CD4-positive, alpha-beta T cell (primary cell): ENCODE measurements at places on chromosomes 2 and 18.

DNA sequence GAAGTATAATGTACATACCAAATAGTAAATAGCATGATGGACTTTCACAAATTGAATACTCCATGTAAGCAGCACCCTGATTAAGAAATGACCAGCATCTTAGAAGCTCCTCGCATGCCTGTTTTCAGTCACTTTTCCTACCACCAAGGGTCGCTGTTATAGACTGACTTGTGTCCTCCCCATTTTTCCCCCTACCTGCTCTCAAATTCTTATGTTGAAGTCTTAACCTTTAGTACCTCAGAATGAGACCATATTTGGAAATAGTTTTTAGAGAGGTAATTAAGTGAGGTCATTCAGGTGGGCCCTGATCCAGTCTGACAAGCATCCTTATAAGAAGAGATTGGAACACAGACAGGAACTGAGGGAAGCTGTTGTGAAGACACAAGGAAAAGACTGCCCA is 125.9 kb downstream of the LYPD6 start:
- no peak for DNase-seq

DNA sequence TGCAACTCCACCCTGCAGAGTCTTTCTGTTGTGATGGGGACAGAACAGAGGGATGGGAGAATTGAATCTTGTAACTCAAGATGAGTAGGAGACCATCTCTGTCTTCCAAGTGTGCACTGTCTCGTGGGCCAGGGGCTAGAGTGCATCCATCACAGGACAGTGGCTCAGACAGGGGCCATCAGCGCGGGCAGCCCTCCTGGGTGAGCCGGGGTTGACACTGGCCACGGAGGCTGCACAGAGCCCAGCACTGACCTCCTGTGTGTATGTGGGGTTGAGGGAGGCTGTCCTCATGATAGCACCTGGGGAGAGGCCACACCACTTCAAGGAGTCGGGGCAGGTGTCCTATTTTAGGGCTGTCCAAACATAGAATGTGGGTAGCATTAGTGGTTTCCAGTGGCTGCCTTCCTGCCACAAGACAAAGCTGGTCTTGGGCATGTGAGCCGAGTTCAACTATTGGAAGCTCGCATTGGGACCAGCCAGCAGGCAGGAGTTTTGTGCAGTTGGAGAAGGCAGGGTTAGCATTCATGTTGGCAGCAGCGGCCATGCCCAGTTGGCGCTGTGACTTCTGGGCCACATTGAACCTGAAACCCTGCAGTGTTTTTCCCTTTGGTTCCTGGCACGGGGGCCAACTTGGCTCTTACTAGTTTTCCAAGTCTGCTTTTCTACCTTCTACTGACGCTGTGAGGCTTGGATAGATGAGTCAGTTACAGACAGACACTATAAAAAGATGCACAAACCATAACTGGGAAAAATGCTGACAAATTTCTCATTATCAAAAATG is 45.3 kb downstream of the ACOXL start:
- DNase-seq = no peak

DNA sequence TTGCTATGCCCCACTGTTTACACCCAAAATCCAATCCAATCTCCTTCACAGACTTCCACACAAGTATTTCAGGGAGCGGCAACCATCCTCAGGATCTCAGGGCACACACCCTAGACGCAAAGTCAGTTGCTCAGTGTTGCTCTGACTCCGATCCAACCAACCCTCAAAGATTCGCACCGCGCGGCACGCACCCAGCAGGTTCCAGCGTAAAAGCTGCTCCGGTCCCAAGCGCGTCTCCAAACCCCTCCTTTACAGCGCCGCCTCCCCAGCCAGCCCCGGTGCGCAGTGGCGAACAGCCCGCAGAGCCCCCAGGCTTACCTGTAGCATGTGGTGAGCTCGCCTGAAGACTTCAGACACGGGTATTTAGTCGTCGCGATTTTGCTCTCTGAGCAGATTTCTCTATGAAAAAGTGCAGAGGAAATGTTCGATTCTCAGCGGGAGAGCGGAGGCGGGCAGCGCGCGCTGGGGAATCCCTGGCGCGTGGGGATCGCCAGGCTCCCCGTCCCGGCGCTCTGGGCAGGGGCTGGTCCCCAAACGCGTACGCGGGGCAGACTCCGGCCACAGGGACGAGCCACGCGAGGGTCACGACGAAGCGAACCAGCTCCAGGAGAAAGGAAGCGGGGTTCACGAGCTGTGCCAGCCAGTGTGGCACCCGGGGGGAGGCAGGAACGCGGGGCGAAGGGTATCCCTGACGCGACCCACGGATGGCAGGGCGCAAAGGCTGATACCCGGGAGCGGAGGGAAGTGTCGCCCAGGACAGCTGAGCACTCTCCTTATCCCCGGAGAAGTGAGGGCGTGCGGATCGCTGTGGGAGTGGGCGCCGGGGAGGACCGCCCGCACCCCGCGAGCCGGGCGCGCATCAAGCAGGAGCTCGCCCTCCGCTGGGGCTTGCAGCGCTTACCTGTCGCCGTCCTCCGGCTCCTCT is 650 bp downstream of the CCBE1 start:
- DNase-seq = no peak

DNA sequence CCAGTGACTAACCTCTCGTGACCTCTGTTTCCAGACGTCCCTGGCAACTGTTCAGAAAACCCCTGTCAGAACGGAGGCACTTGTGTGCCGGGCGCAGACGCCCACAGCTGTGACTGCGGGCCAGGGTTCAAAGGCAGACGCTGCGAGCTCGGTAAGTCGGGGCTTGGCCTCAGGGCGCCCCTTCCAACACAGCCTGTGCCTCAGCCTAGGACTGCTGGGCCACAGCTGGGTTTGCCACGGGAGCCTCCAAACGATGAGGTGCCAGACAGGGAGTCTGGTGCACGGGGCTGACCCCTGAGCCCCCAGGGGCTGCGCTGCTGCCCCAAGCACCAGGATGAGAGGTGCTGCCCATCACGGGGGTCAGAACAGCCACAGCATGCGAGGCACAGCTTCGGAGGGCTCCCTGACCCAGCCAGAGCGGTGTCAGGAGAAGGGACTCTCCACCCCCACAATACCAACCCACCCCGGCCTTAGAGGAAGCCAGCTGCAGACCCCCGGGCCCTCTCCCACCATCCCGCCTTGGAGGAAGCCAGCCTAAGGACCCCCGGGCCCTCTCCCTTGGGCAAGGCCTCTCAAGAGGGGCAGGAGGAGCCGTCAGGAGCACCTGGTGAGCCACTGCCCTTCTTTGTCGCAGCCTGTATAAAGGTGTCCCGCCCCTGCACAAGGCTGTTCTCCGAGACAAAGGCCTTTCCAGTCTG is 20.3 kb downstream of the MTERF4 start:
- no peak for DNase-seq

DNA sequence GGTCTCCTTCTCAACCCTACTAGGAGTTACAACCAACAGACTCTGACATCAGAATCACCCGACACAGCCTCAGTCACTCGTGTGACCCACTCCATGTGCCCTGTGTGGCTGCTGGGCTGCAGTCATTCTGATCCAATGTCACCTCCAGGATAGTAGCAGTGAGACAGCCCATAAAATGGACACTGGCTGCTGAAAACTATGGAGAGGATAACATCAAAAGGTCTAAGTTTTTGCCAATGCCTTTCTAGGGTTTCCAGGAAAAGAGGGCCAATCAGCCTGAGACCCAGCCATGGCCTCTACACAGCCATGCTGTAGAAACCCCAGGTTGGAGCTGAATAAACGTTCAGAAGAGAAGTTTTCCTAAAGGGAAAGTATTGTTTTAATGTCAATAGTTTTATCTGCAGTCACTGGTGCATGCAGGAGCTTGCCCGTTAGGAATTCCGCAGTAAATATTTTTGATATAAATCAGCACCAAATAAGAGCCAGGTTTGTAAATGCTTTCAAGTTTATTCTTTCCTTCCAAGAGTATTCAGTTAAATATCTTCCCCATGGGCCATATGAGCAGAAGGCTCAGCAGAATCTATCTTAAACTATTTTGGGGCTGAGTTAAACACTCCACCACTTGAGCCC is 92.2 kb upstream of the PID1 start:
- no peak for DNase-seq

GRCh38 chr18:35691625-35692024 is 110.1 kb downstream of the GALNT1 start:
- no peak for DNase-seq

GRCh38 chr2:27831279-27832050 is 58.7 kb downstream of the RBKS start:
- no peak for DNase-seq

- no peak for DNase-seq
These were observed 24.1 kb downstream of the TWIST2 start for GRCh38 chr2:238872026-238872425.

- no peak for DNase-seq
These were observed 114.9 kb downstream of the GLI2 start for GRCh38 chr2:120850551-120850950.

DNA sequence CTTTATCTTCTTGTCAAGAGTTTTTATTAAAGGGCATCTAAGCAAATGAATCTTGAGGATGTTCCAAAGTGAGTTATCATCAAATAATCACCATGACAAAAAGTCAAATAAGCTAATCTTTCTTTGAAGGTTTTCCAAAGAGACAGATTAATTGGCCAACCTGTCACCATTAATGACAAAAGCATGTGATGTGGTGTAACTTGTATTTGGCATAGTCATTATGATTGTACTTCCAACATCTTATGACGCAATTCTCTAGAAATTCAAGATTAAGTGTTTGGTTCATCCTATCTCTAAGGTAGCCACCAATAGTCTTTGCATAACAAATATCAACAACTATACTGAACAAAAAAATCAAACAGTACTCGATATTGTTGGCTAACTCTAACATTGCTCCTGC is 28.6 kb downstream of the RBMS1 start:
- no peak for DNase-seq

GRCh38 chr2:23924589-23925359 is 2.1 kb downstream of the ATAD2B start:
- no peak for DNase-seq

- no peak for DNase-seq
These were observed 22.8 kb downstream of the KCNS3 start for GRCh38 chr2:17901246-17901645.

GRCh38 chr18:77062518-77063003 is 70.0 kb downstream of the MBP start:
- peak; percentile 71 for DNase-seq

- DNase-seq = no peak
These were observed 173.0 kb downstream of the SP3 start for GRCh38 chr2:173792166-173792565.

GRCh38 chr2:41597680-41598079 is 450.1 kb upstream of the PKDCC start:
- DNase-seq = no peak

- no peak for DNase-seq
These were observed 195.6 kb upstream of the MC4R start for GRCh38 chr18:60568220-60568619.

DNA sequence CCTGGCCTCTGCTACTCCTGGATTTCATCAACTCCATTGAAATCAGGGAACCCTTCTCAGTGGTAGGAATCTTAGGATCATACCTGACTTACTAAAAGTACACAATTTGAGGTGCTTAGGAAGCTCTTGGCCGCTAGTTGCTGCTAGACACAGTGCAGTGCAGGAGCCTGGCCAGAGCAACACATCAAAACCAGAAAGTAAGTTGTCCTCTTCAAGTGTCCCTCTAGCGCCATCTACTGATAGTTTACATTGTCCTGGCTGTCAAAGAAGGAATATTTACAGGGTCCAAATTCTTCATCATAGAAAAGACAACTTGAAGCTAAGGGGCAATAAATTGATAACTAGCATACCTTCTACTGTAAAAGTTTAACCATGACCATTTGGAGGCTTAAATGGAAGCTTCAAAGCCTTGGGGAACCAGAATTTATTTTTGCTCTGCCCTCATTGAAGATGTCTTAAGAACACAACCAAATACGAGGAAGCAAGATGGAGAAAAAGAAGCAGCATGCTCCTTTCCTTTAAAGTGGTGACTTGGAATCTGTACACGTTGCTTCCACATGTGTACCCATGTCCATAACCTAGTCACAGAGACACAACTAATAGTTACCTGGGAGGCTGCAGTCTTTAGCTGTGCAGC is 889.1 kb upstream of the GCFC2 start:
- no peak for DNase-seq

- no peak for DNase-seq
These were observed 28.5 kb downstream of the HRH4 start for GRCh38 chr18:24488824-24489493.

DNA sequence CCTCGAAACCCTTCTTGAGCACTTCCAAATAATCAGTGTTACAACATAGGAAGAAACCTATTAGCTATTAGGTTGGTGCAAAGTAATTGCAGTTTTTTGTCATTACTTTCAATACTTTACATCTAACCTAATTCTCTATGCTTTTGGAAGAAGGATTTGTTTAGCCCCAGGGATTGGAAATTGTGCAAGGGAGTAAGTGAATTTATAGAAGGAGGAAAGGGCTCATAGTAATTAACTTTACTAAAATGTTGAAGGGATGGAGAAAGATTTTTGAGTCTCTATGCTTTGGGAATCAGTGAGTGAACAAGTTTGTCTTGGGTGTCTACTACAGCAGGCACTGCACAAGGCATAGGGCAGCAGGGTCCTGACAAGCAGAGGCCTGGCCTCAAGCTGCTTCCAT is 261.1 kb downstream of the EN1 start:
- DNase-seq = no peak

- DNase-seq = no peak
These were observed 75.5 kb upstream of the KLF7 start for GRCh38 chr2:207241198-207241597.

DNA sequence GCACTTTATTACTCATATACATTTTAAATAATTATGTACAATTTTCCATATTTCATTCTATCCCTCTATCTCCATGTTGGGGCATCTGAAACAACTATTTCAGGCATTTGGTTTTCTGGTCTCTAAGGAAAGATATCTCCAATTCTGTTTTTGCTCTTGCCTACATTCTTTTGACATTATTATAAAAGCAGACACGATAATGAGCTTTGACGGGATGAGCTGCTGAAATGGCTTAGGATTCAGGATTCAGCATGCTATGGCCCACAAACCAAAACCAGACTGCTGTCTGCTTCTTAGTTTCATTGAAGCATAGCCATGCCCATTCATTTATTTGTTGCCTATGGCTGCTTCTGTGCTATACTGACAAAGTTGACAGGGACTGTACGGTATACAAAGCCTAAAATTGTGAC is 42.7 kb upstream of the GLS start:
- no peak for DNase-seq

- DNase-seq = no peak
These were observed 345.2 kb upstream of the RND3 start for GRCh38 chr2:150832686-150833085.

DNA sequence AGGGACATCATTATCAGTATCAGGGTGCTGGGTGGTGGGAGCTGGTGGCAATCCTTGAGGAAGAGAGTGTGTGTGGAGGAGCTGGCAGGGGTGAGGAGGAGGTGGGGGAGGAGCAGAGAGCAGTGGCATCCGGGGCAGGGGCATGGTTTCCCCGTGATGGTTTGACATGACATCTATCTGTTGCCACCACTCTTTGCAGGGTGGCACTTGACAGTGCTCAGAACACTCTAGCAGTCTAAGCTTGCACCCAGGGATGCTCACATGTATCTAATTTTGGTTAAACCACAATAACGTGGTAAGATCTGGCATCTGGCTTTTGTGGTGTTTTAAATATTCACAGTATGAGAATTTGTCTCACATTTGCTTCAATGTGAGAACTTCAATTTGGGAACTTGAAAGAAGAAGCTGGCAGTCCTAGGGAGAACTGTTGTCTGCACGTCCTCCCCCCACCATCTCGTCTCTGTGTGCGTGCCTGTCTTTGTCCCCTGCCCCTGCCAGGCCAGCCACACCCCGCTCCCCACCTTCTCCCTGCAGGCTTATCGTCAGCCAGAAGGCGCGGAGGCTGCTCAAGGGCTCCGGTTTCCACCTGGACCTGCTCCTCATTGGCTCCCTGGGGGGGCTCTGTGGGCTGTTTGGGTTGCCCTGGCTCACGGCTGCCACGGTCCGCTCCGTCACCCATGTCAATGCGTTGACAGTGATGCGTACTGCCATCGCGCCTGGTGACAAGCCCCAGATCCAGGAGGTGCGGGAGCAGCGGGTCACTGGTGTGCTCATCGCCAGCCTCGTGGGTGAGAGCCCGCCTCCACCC is 11.7 kb downstream of the SLC4A3 start:
- DNase-seq = no peak
